ENCODE measurements at places on chromosomes 5 and 9.

- no peak for DNase-seq
Observed at GRCh38 chr5:78801413-78801812, 152.8 kb upstream of the LHFPL2 start.

DNA sequence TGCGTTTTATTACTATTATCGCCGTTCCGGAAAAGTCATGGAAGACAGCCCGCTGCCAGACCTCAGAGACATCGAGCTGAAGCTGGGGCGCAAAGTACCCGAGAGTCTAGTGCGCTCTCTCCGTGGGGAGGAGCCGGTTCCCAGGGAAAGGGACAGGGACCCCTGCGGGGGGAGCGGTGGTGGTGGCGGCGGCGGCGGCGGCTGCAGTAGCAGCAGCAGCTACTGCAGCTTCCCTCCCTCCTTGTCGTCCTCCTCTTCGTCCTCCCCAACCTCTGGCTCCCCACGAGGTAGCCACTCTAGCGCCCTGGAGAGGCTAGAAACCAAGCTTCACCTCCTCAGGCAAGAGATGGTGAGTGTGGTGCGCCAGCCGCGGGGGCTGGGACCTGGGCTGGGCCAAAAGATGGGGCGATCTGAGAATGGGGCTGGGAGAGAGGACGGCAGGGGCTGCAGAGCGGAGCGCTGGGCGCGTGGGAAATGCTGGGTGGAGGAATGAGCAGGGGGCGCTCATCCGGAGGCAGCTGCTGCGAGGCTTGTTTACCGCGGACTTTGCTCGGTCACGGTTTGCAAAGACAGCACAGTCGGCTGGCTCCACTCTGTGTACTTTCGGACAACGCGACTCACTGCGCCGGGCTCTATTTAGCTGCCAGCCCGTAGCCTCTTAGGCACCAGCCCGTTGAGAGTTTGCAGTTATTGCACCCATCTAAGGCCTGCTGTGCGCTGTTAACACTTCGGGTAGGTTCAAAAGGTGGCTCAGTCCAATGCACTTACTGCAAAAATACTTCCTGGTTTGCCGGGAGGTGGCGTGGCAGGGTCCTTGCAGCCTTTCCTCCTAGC is 1.1 kb downstream of the LURAP1L start:
- peak; percentile 3 for DNase-seq

- no peak for DNase-seq
Observed at GRCh38 chr5:138925090-138925635, 50.0 kb upstream of the LRRTM2 start.

GRCh38 chr5:138179277-138179857 is 455 bp downstream of the KIF20A start:
- peak; percentile 6 for DNase-seq

DNA sequence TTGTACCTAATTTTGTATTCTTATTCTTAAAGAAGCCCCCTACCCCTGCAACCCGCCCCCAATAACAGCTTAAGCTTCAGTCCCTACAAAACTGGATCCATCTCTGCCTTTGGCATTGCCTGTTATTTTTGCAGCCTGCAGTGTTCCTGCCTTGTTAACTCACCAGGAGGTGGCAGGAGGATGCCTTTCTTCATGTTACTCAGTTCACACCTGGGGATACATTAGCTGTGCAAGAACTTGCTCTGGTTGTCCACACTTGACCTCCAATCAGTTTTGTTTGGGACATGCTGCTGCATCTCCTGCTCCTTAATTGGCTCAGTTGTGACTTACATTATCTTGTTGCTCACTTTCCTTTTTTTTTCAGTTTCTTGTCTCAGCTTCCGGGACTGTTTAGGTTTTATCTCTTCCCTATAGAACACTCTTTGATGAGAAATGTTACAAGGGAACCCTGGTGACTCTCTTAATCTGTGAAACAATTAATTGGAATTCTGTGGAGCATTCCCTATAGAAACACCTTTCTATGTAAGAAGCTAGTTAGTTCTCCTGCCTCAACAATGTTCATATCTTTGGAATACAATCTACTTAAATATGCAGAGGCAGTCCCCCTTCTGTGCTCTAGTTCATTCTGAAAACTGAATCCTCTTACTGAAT is 467.7 kb upstream of the ACO1 start:
- no peak for DNase-seq

DNA sequence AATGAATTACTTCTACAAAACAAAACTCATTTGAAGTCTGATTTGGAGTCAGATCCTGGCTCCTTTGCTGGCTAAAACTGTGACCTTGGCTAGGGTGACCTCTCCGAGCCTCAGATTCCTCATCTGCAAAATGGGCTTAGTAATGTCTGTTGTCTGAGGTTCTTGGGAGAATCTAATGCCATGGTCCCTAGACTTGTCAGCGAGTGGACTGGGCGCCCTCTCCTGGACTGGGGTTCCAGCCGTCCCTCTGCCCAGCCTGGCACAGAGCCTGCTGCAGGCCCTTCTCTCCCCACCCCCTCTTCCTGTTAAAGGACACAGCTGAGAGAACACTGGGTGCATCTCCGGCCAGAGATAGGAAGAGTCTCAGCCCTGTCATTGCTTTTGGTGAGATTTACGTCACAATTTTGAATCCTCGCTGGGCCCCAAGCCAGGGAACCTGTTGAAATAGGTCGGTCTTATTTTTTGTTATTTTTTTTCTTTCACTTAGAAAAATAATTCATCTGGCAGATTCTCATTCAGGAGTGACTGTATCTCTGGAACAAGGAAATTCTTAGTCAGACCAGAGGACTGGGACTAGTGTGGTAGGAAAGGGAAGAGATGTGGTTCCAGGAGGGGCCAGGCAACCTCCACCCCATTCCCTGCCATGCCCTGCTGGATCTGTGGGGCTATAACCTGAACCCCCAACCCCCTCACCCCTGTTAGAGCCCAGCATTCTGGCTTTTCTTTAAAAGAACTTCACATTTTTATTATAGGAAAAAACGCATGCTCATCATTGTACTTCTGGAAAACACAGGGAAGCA is 48.2 kb upstream of the RPL26L1 start:
- DNase-seq: peak; percentile 84

DNA sequence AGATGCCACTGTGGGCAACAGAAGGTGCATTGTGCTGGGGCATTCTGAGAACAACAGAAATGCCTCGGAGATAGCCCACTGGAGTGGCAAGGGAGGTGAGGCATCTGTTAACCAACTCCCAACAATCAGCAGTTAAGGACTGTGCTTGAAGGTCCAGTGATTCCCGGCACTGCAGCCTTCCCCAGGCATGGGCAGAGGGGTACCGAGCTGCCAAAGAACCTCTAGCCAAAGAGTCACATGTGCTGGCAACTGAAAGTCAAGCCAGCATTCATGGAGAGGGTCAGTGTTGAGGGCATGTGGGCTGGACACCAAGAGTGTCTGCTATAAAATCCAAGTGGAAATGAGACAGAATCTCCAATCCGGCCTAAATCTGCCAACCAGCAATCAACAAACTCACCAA is 149.6 kb downstream of the ASTN2 start:
- DNase-seq: no peak

GRCh38 chr5:9712911-9713310 is 82.8 kb upstream of the TAS2R1 start:
- DNase-seq: no peak

- DNase-seq: no peak
Observed at GRCh38 chr5:59999056-59999455, 105.5 kb upstream of the PDE4D start.

- no peak for DNase-seq
Observed at GRCh38 chr5:108353087-108353486, 28.8 kb downstream of the FBXL17 start.

DNA sequence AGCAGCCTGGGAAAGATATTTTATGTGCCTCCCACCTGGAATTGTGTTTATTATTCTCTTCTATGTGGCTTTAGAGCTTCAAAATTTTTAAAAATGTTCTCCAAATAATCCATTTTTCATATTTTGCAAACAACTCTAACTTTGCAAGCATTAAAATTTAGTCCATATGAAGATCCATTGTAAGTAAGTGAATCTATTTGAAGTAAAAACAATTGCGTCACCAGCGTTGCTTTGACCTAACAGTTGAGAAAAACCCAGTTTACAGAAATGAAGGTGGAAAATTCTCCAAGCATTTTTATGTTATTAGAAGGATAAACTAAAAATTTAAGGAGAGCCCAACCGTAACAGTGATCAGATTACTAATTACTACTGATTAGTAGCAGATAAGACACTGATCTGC is 38.9 kb upstream of the TLX3 start:
- DNase-seq: no peak

DNA sequence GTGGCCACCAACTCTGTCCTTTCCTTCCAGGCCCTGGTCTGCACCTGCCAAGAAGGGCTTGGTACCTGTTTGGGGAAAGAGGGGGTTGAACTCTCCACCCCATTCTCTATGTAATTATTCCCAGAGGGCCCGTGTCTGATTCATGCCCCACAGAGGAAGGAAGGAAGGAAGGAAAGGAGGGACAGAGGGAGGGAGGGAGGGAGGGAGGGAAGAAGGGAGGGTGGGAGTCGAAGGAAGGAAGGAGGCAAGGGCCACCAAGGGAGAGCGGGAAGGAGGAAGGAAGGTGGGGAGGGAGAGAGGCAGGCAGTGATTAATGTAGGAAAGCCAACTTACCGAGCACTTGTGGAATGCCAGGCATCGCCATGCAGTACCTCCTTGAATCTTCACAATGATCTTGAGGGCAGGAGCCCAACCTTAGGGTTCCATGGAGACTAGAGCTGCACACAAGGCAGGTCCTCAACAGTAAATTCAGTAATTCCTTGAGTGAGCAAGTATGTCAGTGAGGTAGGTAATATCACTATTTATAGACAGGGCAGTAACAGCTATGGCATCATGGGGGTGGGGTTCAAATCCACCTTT is 75.8 kb downstream of the FGF18 start:
- DNase-seq: no peak

- DNase-seq: no peak
Observed at GRCh38 chr9:136865768-136866103, 372 bp downstream of the EDF1 start.

DNA sequence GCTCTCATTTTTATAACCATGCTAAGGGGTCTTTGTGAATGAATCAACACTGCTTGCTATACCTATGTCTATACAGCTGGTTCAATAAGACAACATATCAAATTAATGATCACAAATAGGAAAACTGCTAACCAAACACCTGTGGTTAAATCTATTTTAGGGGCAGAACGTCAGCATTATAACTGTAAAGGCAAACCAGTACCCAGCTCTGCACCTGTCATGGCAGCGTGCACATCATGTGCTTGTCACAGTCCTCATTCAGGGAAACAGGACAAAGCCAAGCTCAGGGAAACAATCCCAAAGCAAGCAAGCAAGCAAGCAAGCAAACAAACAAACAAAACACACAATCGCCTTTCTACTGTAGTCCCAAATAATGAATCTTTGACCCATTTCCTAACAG is 277.7 kb upstream of the DAP start:
- DNase-seq: no peak

DNA sequence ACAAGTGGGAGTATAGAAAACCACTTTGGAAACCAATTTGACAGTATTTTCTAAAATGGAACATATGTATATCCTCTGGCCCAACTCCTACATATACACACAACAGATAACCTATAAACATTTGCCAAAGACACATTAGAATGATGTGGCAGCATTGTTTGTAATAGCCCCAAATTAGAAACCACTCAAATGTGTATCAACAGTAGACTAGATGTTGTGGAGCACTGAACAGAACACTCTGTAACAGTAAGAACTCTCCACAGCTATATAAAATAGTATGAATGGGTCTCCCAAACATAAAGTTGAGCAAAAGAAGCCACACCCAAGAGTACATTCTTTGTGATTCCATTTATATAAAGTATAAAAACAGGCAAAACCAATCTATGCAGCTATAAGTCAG is 6.1 kb downstream of the ZNF622 start:
- no peak for DNase-seq

GRCh38 chr5:75536694-75537360 is 25.1 kb downstream of the POLK start:
- DNase-seq: no peak

GRCh38 chr5:42268630-42269029 is 154.6 kb upstream of the GHR start:
- no peak for DNase-seq

DNA sequence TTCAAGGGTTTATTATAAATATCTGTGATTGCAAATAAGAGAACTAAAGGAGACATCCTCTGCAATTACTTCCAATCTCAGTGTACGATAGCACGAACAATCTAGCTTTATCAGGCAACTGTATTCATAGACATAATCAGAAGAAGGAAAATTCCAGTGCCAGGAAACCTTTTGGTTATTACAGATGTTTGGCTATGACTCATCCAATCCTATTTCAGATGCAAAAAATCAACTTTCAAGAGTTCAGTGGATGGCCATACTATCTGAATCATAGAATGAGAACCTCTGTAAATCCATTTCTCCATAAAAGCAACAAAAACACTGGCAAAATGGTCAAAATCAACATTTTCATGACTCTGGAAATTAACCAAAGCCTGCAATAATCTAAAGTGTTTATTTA is 37.9 kb downstream of the GAS1 start:
- DNase-seq: no peak

DNA sequence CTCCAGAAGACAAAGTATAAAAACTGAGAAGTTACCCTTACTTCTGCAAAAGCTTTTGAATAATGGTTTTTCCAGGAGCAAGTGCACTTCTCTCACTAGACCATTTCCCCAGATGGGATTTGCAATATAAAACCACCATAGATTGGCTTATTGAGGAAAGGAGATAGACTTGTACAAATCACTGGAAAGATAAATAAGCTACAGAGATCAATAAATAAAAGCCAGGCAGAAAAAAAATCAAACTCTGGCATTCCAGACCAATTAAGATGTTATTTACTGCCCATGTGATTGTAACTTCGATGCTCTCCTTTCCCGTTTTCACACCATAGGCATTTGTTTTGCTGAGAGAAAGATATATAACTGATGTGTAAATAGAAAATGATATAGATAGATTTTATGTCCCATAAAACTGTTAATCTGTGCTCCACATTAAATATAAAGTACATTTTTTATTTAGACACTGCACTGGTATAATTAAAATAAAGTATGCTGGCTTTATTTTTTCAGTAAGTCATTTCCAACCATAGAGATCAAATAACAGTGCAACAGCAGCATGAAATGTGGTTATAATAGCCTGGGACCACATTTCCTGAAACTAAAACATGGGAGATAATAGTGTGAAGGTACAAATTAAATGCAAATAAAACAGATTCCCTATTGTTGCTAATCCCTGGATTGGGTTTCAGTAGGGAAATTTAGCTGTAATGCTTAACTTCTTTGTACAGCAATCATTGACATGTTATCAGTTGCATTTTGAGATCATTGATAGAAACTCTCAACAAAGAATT is 177.7 kb downstream of the NR2F1-AS1 start:
- no peak for DNase-seq

- no peak for DNase-seq
Observed at GRCh38 chr5:54644226-54644625, 126.7 kb downstream of the SNX18 start.

GRCh38 chr9:89807101-89807395 is 202.2 kb downstream of the GADD45G start:
- no peak for DNase-seq

Data from inflammatory macrophage treated with lipopolysaccharide for 4 hours (primary cell).